Dermis microvascular lymphatic vessel endothelial cell (primary cell): ENCODE measurements at places on chromosomes 7 and 10.

DNA sequence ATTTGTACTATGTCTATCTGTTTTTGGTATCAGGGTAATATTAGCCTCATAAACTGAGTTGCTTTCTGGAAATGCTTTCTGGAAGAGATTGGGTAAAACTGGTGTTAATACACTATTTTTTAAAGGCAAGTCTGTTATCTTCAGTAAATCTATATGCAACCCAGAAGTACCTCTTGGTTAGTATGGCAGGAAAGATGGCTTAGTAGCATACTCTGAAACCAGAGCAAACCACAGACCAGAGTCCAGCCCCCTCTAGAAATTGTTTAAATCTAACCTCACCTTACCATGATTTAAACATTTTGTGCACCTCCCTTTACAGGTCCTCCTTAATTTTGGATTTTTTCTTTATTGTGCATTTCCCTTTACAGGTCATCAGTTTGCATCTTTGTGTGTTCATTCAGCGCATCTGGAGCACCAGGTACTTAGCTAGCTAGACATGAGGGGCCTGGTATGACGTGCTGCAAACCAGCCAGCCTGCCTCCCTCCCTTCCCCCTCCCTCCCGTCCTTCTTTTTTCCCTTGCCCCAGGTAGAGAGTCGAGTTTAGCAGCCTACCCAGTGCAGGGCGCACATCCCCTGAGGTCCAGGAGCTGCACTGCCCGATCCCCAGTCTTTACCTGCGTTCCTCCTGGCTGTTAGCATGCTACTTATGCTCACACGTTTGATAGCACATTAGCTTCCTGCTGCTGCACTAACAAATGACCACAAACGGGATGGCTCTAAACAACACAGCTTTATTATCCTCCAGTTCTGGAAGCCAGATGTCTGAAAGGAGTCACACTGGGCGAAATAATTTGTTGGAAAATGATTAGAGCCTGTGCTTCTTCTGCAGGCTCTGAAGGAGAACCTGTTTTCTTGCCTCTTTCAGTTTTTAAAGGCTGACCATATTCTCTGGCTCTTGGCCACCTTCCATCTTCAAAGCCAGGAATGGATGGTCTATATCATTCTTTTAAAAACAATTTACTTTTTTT is 299.9 kb upstream of the HABP2 start:
- DNase-seq: no peak

- no peak for DNase-seq
Observed at GRCh38 chr10:121440461-121440860, 157.8 kb downstream of the FGFR2 start.

DNA sequence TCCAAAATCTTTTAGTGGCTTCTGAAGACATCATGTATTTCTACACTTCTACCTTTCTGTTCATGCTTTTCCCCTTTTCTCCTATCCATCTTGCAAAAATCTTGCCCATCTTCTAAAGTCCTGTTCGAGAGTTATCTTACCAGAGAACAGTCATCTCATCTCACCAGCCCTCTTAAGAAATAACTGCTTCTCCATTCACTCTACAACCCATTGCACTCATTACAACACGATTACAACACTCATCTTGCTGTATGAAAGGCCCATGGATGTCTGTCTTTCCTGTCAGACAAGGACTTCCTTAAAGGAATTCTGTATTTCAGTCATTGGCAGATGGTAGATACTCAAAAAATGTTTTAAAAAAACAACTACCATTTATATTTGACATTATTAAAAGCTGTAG is 30.8 kb downstream of the ZNF438 start:
- DNase-seq: no peak

GRCh38 chr10:70085975-70086613 is 33.4 kb downstream of the MACROH2A2 start:
- no peak for DNase-seq

DNA sequence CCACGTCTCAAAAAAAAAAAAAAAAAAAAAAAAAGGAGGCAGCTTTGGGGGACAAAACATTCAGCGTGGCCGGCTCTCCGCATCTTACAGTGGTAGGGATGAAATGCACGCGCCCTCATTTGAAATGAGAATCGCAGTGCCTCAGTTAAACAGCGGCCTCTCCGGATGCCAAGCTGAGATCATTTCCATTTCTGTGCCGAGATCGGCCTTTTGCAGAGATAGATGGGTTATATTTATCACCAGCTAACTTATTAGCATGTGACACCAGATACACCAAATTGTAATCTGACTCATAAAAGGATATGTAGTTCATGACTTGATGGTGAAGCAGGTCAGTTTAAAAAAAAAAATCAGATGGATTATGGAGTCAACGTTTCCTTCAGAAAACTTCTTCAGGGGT is 138.7 kb downstream of the CUX1 start:
- DNase-seq: peak; percentile 58

DNA sequence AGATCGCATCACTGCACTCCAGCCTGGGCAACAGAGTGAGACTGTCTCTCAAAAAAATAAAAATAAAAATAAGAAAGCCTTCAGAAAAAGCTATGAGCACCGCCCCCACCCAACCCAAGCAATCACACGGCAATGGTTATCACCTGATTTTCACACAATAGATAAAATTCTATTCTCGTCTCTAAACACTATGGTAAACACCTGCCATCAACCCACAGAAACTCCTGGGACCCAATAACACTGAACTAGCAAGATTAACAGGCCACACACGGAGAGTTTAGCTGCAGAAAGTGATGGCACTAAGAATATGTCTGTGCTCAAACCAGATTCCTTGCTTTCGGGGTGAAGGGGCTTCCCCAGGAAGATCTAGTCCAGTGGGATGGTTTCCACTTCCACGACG is 173.8 kb downstream of the DIP2C start:
- DNase-seq: no peak

GRCh38 chr7:144796919-144797318 is 38.9 kb downstream of the TPK1 start:
- no peak for DNase-seq
